Esophagus muscularis mucosa (tissue), 4 donors: ENCODE measurements at places on chromosomes 5 and 9. TPM values are rescaled to one million over a fixed set of nuclear protein-coding genes. Genes with fewer than 3 reads are reported as not detected.

Gene LCN6
- 27.7 TPM for total RNA-seq

Gene PRR16
- total RNA-seq = 2.9 TPM

Gene SRD5A1
- 2.2 TPM for total RNA-seq

DNA sequence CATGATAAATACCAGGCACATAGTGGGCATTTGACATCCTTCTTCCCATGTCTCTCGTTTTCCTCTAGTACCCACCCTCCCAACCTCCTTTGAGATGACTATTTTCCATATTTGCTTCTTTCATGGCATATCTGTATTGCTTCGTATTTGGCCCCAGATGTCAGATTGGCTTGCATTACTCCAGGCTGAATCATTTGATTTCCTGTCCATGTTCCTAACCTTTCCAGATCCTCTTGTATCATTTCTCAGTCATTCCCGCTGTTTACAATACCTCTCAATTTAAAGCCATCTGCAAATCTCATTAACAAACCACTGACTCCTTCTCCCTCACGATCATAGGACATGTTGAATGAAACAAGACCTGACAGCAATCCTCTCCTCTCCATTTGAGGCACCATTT lies 19.9 kb downstream of the MTX3 start:
- no peak overlapping the region for H3K27ac ChIP-seq
- no peak for DNase-seq
- no peaks in the 10 kb centered on the region for H3K27me3 ChIP-seq
- no peaks in the 10 kb centered on the region for H3K36me3 ChIP-seq

- no peak overlapping the region for H3K4me3 ChIP-seq
- H3K27ac ChIP-seq = no peak overlapping the region
- no peaks in the 10 kb centered on the region for H3K36me3 ChIP-seq
- H3K4me1 ChIP-seq = no peaks in the 10 kb centered on the region
Observed at GRCh38 chr9:27133817-27134216, 24.8 kb downstream of the TEK start.

GRCh38 chr9:37732086-37732741 lies 21.4 kb upstream of the TRMT10B start:
- H3K4me1 ChIP-seq = no peaks in the 10 kb centered on the region
- H3K27ac ChIP-seq = no peak overlapping the region
- DNase-seq = no peak
- H3K4me3 ChIP-seq = no peak overlapping the region
- peaks cover 43% of the 10 kb centered on the region for H3K27me3 ChIP-seq

- no peak for DNase-seq
- peaks cover 48% of the 10 kb centered on the region for H3K4me1 ChIP-seq
- H3K4me3 ChIP-seq = no peak overlapping the region
- H3K27me3 ChIP-seq = no peaks in the 10 kb centered on the region
Observed at GRCh38 chr5:57698802-57699201, 216.2 kb upstream of the ACTBL2 start.

- H3K27me3 ChIP-seq = no peaks in the 10 kb centered on the region
- H3K27ac ChIP-seq = peak overlapping the region; percentile 89
- H3K4me1 ChIP-seq = peaks cover 89% of the 10 kb centered on the region
- no peak overlapping the region for H3K4me3 ChIP-seq
- DNase-seq = no peak
Observed at GRCh38 chr9:127130661-127131538, 8.5 kb upstream of the ANGPTL2 start.

DNA sequence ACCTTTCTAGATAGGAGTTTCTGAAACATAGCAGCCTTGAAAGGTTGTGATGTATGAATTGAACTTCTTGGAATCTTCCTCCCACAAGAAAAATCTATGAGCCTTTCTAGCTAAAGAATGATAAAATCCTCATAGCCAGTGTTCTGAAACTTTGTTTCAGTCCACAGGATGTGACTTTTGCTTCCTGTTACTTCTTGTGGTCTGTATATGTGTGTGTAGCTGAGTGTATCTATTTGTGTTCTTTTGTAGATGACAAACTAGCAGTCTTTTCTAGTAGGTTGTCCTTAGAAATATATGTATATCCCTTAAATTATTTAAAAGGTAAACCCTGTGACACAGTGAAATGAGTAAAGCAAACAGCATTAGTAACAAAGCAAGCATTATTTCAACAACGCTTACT lies 188.8 kb downstream of the MRPS30 start:
- no peak for DNase-seq
- no peak overlapping the region for H3K27ac ChIP-seq
- no peaks in the 10 kb centered on the region for H3K27me3 ChIP-seq
- H3K36me3 ChIP-seq = no peaks in the 10 kb centered on the region
- no peaks in the 10 kb centered on the region for H3K4me1 ChIP-seq

DNA sequence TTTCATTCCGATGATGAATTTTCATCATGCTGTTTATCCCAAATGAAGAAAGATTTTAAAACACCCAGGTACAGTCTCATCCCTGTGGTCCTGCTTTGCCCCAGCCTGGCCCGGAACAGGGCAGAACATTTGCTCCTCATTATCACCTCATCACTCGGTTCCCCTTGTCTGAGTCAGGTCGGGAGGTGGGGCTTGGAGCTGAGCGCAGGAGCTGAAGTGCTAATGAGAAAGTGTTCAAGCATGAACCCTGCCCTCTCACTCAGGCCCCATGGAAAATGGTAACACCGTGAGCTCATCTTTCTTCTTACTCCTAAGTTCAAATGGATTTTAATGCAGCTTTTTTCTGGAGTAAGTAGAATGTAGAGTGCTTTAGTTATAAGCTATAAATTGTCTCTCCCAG lies 466.2 kb downstream of the KDM4C start:
- no peaks in the 10 kb centered on the region for H3K36me3 ChIP-seq
- no peak overlapping the region for H3K4me3 ChIP-seq
- DNase-seq = no peak
- no peak overlapping the region for H3K27ac ChIP-seq

GRCh38 chr5:154176181-154176580 lies 14.4 kb upstream of the GALNT10 start:
- no peaks in the 10 kb centered on the region for H3K27me3 ChIP-seq
- H3K4me3 ChIP-seq = no peak overlapping the region
- H3K4me1 ChIP-seq = peaks cover 2% of the 10 kb centered on the region
- no peak overlapping the region for H3K27ac ChIP-seq

DNA sequence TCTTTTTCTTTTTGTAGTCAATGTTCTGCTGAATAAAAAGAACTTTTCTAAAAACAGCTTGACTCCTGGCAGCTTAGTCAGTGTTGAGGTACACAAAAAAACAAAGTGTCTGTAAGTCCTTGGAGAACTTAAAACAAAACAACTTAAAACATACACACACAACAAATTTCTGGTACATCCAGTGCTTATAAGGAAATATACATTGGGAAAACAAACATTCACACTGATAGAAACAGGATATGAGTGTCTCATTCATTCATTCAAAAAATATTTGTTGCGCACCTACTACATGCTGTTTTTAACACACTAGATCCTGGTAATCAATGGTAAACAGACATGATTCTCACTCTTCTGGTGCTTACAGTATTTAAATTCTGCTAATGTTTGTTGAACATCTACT lies 27.4 kb upstream of the MEGF9 start:
- no peaks in the 10 kb centered on the region for H3K4me1 ChIP-seq
- DNase-seq = no peak
- no peaks in the 10 kb centered on the region for H3K36me3 ChIP-seq
- H3K27me3 ChIP-seq = no peaks in the 10 kb centered on the region
